Activated effector memory CD4-positive, alpha-beta T cell treated with anti-CD3 and anti-CD28 coated beads, Interleukin-2, amount 50 U/mL, for 16 hours (primary cell): ENCODE measurements at places on chromosomes 11 and 22.

DNA sequence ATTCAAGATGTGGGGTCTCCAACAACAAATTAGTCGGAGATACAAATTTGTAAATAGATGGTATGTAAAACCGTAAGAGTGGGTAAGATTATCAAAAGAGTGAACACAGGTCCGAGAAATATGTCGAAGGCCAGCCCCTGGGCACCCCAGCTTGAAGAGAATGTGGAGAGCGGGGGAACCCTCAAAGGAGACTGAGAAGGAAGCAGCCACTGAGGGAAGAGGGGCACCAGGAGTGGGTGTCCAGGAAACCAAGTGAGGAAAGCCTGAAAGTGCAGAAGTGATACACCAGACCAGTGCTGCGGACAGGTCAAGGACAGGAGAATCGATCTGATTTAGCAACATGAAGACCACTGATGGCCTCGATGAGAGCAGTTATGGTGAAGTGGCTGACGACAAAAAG, 14.4 kb downstream of the APOL5 start:
- DNase-seq, result no peak

- DNase-seq, result no peak
These were observed 1.1 kb upstream of the BIRC2 start for GRCh38 chr11:102345904-102346303.

- no peak for DNase-seq
These were observed 87.7 kb downstream of the GRAMD1B start for GRCh38 chr11:123517559-123518364.

DNA sequence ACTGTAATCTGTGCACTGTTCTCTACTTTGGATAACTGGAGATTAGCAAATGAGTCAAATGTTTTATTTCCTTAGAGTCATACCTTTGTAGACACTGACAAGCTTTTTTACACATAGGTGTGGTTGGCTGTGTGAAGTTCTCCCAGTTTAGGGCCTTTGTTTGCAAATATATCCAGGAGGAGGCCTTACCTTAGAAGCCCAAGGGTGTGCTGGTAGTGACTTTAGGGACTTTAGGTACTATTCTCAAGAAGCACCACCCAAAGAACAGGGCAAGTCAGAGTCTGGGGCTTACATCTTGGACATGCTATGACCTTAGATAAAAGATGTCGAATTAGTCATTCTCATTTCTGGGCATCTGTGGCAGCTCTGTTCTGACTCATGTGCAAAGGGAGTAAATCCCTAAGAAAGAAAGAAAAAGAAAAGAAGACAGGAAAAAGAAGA, 4.8 kb upstream of the FAR1 start:
- no peak for DNase-seq

DNA sequence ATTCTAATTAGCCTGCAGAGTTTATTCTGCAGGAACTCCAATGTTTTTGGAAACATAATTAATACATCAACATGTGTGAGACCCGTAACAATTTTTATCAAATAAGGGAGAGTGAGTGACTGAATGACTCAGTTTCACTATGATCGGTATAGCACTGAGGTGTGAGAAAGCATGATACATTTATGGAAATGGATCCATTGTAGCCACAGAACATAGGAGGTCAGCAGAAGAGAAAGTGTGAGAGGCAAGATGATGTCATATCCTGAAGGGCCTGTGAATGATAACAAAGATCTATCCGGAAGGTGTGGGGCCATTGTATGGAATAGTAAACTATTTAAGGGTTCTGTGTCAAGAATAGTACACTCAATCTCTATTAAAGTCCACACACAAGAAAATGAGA, 1406.1 kb upstream of the TENM4 start:
- no peak for DNase-seq

- DNase-seq, result no peak
These were observed 116.6 kb upstream of the TOP3B start for GRCh38 chr22:22099194-22099486.

GRCh38 chr11:3942160-3942955, 86.9 kb downstream of the STIM1 start:
- DNase-seq, result no peak

DNA sequence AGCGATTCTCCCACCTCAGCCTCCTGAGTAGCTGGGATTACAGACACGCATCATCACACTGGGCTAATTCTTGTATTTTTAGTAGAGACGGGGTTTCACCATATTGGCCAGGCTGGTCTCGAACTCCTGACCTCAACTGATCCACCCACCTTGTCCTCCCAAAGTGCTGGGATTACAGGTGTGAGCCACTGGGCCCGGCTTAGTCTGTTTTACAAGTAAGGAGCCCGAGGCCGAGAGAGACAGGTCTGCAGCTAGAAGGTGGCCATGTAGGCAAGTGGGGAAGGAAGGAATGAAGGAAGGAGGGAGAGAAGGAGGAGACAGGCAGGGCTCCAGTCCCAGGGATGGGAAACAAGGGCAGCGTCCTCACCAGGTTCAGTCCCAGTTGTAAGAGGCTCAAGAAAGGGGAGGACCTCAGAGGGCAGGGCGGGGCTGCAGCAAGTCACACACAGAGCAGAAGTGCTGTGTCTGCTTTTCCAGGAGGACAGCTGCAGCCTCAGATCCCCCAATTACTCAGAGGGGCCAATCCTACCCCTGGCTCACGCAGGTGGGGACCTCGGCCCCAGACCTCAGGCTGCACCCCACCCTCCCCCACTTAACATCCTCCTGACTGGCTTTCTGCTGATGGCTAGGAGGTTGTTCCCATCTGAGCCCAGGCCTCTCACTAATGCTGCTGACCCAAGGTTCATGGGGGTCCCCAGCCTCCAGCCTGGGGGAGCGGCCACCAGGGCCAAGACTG, 53.8 kb upstream of the PRR5 start:
- no peak for DNase-seq

- no peak for DNase-seq
These were observed 947.7 kb upstream of the TENM4 start for GRCh38 chr11:80388536-80388935.

DNA sequence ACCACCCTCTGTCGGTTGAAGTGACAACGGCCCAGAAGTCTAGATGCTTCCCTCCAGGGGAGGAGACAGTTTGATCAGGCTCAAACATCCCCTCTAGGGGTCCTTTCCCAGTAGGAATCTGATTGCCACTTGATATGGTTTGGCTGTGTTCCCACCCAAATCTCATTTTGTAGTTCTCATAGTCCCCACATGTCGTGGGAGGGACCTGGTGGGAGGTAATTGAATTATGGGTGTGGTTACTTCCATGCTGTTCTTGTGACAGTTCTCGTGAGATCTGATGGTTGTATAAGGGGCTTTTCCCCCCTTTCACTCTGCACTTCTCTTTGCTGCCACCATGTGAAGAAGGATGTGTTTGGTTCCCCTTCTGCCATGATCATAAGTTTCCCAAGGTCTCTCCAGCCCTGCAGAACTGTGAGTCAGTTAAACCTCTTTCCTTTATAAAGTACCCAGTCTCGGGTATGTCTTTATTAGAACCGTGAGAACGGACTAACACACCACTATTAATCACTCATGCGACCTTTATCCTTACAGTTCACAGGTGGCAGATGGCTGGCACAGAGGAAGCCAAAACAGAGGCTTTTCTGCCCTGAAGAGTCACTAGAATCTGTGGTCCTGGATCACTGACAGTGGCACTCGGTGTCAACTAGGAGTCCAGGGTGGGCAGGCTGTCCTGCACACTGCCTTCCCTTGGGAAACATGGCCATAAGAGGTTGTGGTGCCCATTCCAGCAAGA, 21.6 kb downstream of the ASPHD2 start:
- DNase-seq, result no peak

GRCh38 chr22:38138961-38139360, 28.5 kb upstream of the BAIAP2L2 start:
- no peak for DNase-seq

GRCh38 chr11:108947654-108948570, 283.0 kb downstream of the DDX10 start:
- no peak for DNase-seq

GRCh38 chr11:35419184-35419829, at the start of gene SLC1A2:
SLC1A2 (minus strand) TSS chr11:35419558; CDS start chr11:35418966, 592 bp downstream.
- DNase-seq, result no peak

- no peak for DNase-seq
These were observed 7.5 kb downstream of the SUSD2 start for GRCh38 chr22:24188705-24189248.

DNA sequence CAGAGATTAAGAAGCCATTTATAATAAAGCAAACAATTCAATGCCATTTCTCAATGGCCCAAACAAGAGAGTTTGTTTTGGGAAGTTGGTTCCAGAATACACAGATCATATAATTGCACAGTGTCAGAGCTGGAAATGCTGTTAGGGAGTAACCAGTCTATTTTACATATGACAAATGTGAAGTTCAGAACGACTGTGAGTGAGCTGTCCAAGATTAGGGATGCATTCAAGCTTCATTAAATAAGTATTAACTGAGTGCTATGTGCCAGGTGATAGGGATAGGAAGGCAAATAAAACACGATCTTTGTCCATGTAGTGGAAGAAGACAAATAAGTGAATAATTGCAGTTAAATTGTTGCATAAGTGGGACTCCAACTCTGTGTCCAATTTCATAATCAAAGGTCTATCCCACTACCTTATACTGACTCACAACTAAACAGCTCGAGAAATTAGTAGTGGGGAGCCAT, 33.1 kb upstream of the PICALM start:
- DNase-seq, result no peak

GRCh38 chr11:71112454-71112853, 139.9 kb downstream of the SHANK2 start:
- no peak for DNase-seq

- DNase-seq, result no peak
These were observed 566 bp downstream of the DDB1 start for GRCh38 chr11:61332281-61332796.

- DNase-seq, result no peak
These were observed 67.4 kb upstream of the B3GAT1 start for GRCh38 chr11:134479206-134480135.

DNA sequence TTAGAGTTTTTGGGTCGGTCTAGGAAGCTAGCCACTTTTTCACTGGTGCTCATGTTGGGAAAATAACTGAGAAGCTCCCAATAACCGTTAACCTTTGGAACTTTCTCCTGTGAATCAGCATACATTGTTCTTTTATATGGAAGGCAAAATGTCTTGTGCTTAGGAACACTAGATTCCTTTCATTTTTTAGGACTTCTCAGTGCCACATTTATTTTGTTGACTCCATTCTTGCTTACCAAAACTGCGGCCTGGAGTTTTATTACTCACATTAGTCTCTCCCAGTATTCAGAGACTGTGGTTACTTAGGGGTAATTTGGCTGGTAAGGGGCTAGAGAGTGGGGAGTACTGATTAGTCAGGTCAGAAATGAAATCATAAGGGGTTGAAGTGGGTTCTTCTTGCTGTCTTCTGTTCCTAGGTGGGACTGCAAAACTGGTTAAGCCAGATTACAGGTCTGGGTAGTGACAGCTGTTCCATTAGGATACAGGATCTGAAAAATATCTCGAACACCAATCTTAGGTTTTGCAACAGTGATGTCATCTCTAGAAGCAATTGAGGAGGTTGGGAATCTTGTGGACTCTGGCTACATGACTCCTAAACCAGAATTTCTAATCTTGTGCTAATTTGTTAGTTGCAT, 631.4 kb upstream of the LUZP2 start:
- no peak for DNase-seq

DNA sequence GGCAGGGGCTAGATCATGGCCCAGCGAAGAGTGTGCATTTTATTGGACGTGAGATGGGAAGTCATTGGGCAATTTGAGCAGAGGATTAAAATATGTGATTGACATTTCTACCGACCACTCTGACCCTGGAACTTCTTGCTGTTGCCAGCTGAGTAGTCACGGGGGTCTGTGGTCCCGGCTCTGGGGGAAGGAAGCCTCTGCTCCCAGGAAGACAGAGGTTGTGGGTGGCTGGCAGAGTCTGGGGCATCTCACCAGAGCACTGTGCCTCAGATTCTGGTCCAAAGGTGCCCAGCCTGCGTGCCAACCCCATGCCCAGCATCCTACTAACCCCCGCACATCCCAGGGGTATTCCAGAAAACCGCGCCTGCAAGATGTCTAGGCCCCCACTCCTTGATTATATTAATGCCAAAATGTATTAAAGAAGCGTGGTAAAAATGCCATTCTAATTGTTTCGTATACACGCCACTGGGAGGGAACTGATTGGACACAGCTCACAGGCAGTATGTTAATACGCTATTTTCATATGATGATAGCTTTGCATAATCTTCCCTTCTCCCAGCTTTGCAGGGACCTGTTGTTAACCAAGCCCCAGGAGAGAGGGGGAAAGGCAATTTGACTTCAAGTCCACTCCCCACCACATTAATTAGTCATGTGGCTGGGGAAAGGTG, 25.3 kb upstream of the LMO1 start:
- no peak for DNase-seq

DNA sequence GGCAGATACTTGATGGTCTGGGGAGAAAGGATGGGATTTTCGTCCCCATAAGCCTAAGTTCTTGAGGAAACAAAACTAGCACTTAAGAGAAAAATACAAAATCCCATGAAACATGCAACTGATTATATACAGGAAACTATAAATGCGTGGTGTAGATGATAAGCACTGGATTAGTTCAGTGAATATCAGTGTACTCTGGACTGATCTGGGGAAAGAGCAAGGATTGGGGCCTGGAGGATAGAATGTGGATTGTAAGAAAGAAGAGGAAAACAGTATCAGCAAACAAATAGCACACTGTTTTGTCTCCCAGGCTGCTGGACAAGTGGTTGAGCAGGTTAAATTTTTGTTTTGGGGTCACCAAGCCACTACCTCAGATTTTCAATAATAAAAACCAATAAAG, 49.8 kb downstream of the DCUN1D5 start:
- DNase-seq, result no peak

GRCh38 chr11:64831411-64831891, 13.0 kb downstream of the CDC42BPG start:
- no peak for DNase-seq

DNA sequence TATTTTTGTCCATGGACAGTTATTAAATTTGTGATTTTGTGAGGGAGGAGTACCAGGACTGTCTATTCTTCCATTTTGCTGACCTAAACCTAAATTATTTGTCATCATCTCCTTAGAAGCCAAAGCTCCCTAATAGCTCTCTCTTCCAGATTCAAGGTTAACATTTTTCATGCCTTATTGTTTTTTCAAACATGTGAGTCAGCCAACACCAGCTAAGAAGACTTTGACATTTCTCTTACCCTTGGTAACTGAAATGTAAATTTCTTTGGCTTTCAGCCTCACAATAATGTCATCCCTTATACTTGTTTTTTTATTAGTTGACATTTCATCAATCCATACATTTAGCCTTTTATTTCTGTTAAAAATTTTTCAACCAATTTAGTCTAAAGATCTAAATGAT, 19.2 kb downstream of the OR52E1 start:
- DNase-seq, result no peak
